ENCODE measurements at places on chromosomes 12 and 14.

DNA sequence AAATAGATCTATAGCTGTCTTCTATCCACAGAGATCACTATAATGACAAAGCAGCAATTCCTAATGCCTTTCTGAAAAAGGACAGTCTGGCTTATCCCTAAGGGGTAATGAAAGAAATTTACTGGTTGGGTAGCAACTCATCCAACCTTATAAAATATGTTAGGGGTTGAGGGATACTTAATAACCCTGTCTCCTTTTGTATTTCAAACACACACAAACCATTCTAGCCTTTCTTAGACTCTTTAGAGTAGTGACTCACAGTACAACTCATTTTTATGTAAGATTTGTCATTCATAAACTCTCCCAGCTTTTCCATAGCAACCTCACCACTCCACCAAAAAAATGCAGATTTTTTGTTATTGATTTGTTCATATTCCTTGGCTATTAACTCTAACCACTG is 167.9 kb downstream of the FSCB start:
- no peaks in the 10 kb centered on the region for H3K36me3 ChIP-seq
- DNase-seq, result no peak
- no peak overlapping the region for H3K27ac ChIP-seq

- no peaks in the 10 kb centered on the region for H3K4me1 ChIP-seq
- no peaks in the 10 kb centered on the region for H3K36me3 ChIP-seq
- H3K27ac ChIP-seq, result no peak overlapping the region
- no peak for DNase-seq
- no peaks in the 10 kb centered on the region for H3K27me3 ChIP-seq
- H3K4me3 ChIP-seq, result no peak overlapping the region
These were observed 22.3 kb upstream of the BDKRB1 start for GRCh38 chr14:96233661-96234060.

- no peak overlapping the region for H3K27ac ChIP-seq
- no peaks in the 10 kb centered on the region for H3K27me3 ChIP-seq
These were observed 41.2 kb upstream of the PPM1H start for GRCh38 chr12:62976110-62976662.

DNA sequence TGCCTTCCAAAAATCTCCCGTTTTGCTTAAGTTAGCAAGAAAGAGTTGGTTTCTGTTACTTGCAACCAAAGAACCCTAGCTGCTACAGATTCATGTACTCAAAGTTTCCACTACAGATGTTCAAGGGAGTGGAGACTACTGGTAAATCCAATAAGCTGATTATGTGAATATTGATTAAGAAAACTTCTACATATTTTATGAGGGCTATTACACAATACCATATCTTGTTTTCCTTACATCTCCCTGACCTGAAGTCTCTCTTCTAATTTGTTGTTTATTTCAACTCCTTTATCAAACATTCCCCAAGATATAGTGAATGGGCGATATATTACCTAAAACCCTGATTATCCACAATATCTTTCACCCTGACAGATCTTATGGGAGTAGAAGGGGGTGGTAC is 164.4 kb upstream of the PLXNC1 start:
- no peak for DNase-seq
- H3K4me3 ChIP-seq, result no peak overlapping the region
- no peaks in the 10 kb centered on the region for H3K27me3 ChIP-seq
- no peak overlapping the region for H3K27ac ChIP-seq
- H3K36me3 ChIP-seq, result no peaks in the 10 kb centered on the region

DNA sequence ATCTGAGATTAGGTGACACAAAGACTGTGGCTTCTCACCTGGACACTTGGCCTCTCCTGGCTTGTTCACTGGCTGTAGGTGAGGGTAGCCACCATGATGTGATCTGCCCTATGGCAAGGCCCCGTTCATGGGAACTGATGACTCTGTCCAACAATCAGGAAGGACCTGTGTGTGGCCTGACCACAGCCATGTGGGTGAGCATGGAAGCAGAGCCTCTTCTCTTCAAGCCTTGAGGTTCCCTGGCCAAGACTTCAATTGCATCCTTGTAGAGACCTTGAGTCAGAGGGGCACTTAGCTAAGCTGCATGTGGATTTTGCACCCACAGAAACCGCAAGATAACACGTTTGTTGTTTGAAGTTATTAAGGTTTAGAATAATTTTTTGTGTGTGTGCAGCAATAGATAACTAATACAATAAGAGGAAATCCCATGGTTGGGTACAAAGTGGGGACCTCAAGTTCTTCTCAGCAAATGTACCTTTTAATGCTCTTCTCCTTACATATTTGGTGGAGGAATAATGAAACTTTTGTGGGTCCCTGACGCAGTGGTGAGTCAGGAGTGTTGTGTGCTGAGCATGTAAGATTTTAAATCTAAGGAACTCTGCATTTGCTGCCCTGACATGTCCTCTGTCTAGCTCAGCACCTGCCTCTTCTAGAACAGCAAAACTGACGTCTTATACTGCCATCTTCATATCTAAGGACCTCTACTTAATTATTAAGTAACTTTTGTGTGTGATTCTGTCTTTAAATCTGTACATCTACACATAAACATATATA is 27.5 kb upstream of the PLEKHG7 start:
- no peaks in the 10 kb centered on the region for H3K4me1 ChIP-seq
- H3K27ac ChIP-seq, result no peak overlapping the region
- no peak for DNase-seq
- H3K27me3 ChIP-seq, result no peaks in the 10 kb centered on the region
- no peak overlapping the region for H3K4me3 ChIP-seq
- no peaks in the 10 kb centered on the region for H3K36me3 ChIP-seq
